ENCODE measurements at places on chromosomes 12 and 14.

DNA sequence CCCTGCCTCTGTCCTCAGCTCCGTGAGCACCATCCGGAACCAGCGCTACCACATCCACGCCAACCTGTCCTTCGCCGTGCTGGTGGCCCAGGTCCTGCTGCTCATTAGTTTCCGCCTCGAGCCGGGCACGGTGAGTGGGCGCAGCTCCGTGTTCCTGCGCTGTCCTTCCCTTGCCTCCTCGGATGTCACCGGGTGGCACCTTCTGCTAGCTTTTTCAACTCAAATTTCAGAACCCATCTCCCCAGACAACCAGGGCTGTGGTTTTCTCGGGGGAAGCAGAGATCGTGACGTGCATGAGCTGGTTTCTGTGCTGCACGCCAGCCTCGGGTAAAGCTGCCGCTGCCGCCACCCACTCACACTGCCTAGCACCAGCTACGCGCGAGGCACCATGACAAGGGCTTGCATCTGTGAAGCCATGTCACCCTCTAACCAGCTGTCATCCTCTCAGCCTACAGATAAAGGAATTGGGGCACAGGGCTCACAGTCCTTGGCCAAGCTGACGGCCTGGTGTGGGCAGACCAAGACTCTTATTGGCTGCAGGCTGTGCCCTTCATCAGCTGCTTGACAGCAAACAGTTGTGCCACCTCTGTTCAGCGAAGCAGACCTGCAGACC, 152.1 kb downstream of the ADGRD1 start:
- DNase-seq: no peak

DNA sequence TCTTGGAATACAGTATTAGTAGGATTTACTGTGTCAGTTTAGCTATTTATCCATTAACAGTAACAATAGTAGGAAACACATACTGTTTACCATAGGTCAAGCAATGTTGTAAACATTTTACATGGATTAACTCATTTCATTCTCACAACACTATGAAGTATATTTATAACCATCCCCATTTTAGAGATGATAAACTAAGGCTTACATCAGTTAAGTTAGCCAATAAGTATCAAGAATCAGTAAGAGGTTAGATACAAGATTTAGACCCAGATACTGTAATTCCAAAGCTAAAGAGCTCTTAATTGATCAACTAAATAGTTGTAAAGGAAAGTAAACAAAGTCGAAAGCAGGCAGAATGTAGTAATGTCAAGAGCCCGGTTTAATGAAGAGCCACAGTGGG, 1.1 kb downstream of the SYNJ2BP start:
- no peak for DNase-seq

- no peak for DNase-seq
Measured at GRCh38 chr14:93619176-93619793, 169.0 kb downstream of the PRIMA1 start.

DNA sequence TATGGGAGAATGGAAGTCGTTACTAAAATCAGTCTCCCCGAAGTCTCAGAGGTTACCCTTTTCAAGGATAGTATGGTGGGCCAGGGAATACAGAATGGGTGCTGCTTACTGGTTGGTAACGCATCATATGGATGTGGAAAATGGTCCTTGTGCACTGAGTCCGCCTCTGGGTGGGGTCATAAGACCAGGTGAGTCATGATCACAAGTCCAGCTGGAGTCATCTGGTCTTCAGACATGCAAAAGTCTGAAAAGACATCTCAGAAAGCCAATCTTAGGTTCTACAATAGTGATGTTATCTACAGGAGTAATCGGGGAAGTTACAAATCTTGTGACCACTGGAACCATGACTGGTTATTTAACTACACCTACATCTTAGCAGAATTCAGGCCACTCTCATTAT, 71.9 kb upstream of the TCL1B start:
- DNase-seq: no peak

DNA sequence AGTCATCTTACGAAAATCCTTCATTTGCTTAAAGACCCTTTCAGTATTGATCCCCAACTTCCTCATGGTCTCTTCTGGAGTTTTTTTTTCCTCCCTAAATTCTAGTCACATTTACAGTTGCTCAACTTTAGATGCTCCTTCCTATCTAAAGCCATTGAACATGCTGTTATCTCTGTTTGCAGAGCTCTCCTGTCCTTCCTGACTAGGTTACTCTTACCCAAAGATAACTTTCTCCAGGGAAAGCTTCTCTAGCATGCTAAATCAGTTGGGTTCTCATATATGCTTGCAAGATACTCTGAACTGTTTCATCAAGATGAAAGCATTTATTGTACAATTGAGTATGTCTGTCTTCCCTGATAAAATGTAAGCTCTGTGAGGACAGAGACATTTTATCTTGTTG, 1.8 kb upstream of the RAB21 start:
- no peak for DNase-seq

- no peak for DNase-seq
Measured at GRCh38 chr14:96804895-96805294, 7.7 kb downstream of the VRK1 start.

DNA sequence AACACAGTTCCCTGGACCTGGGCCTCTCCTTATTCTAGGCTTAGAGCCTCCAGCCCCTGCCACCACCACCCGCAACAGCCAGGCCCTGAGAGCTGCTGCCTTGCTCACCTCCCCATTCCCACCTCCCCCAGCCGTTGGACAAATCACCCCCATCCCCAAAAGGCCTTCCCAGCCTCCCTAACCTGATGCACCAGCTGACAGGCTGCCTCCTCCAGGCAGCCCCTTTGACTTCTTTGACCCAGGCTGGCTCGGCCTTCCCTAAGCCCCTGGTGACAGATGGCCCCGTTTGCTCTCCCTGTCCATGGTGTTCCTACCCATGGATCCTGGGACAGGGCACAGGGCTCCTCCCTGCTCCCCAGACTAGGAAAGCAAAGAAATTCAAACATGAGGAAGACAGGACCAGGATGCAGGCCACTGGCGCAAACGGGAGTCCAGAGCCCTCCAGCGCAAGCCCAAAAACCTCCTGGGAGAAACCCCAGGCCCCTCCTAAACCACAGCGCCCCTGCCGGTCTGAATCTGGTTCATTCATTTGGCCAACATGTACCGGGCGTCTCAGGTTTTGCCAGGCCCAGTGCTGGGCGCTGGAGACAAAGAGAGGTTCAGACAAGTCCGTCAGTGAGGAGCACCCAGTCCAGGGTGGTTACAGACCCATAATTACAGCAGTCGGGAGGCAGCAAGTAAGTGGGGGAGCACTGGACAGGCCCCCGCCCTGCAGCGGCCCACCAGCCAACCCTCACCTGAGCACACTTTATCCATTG, 2.4 kb downstream of the AKT1 start:
- no peak for DNase-seq

DNA sequence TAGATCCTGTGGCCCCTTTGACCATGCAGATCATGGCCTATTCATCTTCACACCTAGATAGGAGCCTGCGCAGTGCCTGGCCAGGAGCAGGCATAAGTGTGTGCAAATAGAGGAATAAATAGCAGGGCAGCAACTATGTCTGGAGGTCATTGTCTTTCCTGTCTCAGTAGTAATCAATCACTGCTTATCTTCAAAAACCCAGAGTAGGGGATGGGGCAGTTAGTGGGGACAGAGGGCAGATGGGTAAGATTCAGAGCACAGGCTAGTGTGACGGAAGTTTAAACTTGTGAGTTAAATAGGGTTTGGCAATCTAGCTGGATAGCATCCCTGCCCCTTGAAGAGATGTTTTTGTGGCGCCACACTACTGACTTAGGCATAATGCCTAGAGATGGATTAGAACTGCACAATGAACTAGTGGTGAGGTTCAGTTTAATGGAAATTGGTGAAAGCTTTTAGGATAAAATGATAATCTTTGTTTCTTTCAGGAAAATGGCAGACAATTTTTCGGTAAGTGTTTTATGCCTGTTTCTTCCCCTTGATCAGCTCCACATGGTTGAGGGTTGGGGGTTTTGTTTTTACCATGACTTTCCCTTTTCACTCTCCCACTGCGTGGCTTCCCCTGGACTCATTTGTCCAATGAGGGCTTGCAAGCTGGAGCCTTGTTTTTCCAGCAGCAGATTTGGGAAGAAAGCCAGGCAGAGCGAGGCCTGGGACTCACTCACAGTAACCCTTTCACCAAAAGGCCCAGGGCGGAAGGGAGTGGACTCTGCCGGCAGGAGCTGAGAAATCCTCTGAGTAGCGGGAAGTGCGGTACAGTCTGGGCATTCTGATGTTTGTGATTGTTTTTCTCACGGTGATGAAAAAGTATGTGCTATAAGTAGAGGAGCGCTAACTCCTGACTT, 8.1 kb downstream of the LGALS3 start:
- no peak for DNase-seq

DNA sequence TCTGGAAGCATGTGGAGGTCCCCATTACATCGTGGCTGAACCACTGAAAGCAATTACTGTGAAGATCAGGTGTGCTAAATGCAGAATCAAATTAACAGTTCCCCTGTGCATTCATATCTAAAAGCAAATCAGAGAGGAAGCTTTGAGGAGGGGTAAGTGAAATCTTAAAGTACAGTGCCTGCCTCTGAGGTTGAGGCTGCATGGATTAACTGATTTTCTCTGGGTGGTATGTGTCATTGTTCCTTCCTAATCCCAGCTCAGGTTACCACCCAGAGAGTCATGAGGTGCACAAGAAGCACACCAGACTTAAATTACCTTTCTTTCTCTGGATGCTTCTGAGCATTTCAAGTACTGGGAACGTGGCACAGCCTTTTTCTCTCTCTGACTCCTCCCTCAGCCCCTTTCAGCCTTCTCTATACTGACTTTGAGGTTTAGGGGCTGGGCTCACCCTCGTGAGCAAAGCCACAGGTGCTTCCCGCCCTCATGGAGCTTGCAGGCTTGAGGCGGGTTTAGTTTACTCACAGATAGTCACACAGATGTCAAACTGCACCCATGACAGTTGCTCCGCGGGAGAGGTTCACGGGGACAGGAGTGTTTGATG, 237.6 kb upstream of the CRY1 start:
- DNase-seq: no peak

GRCh38 chr12:12491606-12492005, 71.1 kb downstream of the DUSP16 start:
- no peak for DNase-seq

DNA sequence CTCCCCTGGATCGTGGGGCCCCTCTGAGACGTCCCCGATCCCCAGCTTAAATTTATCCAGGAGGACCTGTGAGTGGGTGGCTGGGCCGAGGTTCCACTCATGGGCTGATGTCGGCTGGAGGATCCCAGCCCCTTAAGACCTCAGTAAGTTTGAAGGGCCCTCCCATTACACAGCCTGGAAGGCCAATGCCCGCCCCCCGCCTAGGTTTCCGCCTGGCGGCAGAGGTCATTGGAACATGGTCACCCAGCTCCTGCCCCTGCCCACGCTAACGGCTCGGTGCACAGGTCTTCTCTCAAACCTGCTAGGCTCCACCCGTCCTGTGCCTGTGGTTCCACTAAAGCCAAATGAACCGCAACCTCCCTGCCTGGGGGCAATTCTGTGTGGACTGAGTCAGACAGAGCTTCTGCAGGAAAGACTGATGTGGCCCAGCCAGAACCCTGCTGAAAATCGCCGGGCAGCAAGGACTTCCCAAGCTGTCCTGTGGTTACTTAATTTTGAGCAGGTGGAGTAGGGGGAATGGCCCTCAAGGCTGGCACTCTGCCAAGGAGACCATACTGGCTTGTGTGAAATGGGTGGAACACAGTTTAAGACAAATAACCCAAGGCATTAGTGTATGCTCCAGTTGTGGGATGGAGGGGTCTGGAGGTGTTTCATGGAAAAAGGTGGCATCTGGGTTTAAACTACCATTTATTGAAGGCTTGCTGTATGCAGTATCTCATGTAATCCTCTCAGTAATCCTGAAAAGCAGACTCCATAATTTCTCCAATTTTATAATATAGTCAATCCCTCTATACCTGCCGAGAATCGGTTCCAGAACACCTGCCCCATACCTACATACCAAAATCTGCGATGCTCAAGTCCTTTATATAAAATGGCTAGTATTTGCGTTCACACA, 903 bp upstream of the NT5DC3 start:
- DNase-seq: no peak

DNA sequence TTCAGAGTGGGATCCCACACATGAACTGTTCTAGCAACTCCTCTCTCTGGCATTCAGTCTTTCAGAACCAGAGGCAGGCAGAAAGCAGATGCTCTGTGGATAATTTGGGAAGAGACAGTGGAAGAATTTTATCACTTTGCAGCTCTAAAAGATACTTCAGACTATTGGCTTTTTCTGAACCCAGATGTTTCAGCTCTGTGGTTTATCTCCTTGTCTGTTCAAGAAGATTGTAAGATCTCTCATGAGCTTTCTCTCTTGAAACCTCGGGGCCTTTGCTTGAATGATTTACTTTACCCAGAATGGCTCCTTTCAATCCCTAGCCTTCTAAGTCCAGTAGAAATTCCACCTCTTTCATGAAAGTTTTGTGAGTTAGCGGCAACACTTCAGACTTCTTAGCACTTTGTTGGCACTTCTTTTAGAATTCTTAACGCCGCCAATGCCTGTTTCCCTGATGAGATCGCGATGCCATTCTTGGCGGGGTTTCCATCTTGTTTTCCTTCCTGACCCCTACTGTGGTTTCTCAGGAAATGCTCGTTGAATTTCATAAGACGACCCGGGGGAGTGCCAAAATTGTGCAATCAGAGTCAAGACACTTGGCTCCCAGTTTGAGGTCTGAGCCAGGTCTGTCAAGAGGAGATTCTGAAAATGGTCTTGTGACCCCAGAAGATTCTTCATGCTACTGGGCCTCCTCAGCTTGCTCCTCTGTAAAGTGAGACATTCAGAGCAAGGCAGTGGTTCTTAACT, 107.0 kb upstream of the PRICKLE1 start:
- no peak for DNase-seq

- DNase-seq: no peak
Measured at GRCh38 chr12:88243982-88244381, 101.9 kb downstream of the TMTC3 start.

GRCh38 chr12:110342157-110342556, 61.1 kb downstream of the ATP2A2 start:
- DNase-seq: no peak

DNA sequence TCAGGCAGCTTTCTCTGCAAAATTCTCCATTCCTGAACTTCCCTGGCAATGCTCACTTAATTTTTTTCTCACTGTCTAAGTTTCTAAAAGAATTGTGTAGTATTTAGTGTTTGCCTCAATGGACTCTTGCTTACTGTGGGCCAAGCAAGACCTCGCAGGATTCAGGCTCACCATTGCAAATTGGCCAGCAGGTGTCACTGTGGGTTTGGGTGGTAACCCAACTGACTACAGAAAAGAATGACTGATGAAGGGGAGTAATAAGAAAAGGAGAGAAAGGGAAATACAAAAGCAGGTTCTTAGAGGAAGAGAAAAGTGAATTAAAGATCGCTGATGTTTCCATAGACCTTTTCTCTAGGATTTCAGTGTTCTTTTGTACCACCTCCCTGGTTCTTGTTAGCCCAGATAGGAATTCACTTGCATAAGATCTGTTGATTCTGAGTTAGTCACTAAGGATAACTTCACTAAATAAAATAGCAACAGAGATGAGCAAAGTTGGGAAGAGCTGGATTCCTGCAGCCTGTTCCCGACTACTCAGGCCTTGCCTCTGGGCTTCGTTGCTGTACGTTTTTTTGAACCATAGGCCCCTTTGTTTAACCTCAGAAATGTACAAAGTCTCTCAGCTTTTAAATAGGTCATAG, 386.5 kb upstream of the DDHD1 start:
- peak; percentile 78 for DNase-seq

- no peak for DNase-seq
Measured at GRCh38 chr12:12007713-12008231, 63.0 kb upstream of the BCL2L14 start.

GRCh38 chr12:58564721-58565120, 355.6 kb downstream of the LRIG3 start:
- no peak for DNase-seq

GRCh38 chr14:37508503-37508902, 86.5 kb downstream of the FOXA1 start:
- DNase-seq: no peak
